ENCODE measurements at places on chromosomes 1 and 21. TPM values are rescaled to one million over a fixed set of nuclear protein-coding genes. Genes with fewer than 3 reads are reported as not detected.

- DNase-seq, result peak; percentile 59
These were observed 15.3 kb upstream of the SKI start for GRCh38 chr1:2212532-2213491.

RNF11 gene
- polyA plus RNA-seq, result 36.9 TPM

OLFM3 gene
- not detected for polyA plus RNA-seq

NBPF6 gene
- polyA plus RNA-seq, result not detected

DNA sequence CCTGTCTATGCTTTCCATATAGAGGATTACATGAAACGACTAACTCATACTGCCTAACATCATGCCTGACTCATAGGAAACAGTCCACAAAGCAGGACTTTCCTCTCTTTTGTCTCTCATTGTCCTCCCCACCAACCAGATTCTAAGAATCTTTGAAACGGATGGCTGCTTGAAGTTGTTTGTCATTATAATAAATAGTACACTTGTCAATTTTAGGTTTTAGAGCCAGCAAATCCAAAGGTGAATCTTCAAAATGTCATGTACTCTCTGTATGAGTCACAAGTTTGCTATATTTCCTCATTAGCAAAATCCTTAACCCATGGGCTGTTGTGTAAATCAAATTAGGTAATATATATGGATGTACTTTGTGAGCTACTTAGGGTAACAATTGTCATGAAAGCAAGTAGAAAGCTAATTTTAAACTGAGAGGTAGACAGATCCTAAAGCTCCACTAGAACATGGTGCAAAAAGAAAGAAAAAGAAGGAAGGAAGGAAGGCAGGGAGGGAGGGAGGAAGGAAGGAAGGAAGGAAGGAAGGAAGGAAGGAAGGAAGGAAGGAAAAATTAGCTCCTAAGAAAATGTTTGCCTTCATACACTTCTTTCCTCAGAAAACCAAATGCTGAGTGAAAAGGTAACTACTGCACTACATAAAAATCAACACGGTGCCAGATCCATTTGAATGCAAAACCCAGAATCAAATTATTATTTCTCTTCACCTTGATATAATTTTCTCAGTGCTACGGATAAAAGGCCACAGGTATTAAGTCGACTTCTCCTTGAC lies 129.5 kb upstream of the PRMT6 start:
- no peak for DNase-seq

GRCh38 chr1:43271186-43272118 lies 1.7 kb downstream of the TMEM125 start:
- no peak for DNase-seq

SPRR2G gene
- not detected for polyA plus RNA-seq

DNA sequence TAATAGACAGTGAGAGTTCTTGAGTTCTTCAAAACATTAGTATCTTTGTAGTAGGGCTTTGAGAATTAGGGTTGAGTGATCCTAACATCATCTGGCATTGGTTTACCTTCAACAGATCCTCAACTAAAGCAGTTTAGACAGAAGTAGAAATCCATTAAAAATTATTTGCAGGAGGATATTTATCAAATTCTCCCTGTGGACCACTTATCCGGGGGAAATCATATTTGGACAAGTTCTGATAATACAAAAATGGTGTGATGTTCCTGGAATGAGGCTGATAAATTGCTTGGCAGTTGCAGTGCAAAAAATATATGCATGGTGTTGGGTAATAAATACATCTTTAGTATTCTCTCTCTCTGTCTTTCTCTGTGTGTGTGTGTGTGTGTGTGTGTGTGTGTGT lies 115.1 kb upstream of the CHODL start:
- DNase-seq, result no peak

GRCh38 chr1:243459059-243459458 lies 203.2 kb downstream of the SDCCAG8 start:
- DNase-seq, result no peak

GRCh38 chr1:54980046-54980527 lies 341 bp upstream of the TMEM61 start:
- DNase-seq, result no peak

DNA sequence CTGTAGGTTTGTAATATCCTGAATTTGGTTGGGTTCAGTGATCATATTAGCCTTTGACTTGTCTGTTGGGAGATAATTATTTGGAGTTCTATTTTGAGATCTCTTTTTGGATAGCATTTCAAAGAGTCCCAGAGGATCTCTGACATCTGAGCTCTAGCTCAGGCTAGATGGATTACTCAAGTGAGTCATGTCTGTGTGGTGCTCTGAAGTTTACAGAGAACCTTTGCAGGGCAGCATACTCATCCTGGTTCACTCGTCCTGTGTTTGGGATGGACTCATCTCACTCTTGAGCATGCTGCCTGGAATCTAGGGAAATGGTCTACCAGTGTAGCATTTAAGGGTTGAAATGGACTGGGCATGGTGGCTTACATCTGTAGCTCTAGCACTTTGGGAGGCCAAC lies 29.4 kb upstream of the BMP8A start:
- no peak for DNase-seq

GRCh38 chr1:161499099-161500039 lies 5.9 kb upstream of the FCGR2A start:
- no peak for DNase-seq

ZFP69 gene
- 0.96 TPM for polyA plus RNA-seq

F5 gene
- polyA plus RNA-seq, result 152 TPM

CFHR3 gene
- polyA plus RNA-seq, result 94.2 TPM

- no peak for DNase-seq
These were observed 7.2 kb downstream of the VANGL1 start for GRCh38 chr1:115648717-115649691.

CSDE1 gene
- 63.7 TPM for polyA plus RNA-seq

GRCh38 chr1:10755970-10756521 lies 40.4 kb downstream of the CASZ1 start:
- no peak for DNase-seq

DNA sequence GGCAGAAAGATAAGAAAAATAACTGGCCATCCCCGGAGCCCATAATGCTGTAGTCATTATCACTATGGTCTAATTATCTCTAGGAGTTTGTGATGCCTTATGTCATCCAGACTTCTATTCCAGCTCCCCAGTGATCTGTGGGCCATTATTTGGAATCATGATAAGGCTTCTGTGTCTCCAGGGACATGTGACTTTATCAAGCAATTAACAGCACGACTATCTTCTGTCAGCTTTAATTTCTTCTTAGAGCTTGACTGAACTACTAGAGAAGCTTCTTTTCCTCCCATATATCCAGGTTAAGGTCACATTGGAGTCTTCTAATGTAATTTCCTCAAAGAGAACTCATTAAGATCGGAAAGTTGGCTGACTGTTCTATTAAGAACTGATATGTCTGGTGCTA lies 100.4 kb downstream of the LHX8 start:
- DNase-seq, result no peak

DNA sequence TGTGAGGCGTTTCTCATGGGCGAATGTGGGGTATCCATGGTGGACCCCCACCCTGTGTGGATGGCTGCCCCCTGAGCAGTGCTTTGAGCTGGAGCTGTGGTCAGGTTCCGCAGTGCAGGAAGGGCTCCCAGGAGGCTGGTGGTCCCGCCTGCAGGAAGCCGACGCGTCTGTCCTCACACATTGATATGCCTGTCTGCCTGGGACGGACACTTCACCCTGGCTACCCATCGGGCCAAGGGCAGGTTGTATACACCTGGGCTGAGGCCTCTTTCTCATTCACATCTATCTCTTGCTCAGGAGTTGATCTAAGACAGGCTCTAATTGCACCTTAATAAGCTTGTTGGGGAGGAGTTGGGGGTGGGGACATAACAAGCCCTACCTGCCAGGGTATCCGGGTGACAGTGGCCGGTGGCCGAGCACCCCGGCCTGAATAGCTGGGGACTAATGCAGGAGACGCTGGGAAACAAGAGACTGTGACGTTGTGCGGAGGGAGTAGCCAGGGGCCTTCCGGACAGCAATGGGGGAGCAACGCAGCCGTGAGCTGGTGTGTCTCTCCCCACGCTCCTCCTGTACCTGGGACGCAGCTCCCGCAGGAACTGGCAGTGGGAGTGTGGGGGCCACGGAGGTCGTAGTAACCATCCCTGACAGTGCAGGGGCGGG lies 21.7 kb downstream of the PDXK start:
- DNase-seq, result no peak

- no peak for DNase-seq
These were observed 33.1 kb upstream of the COG2 start for GRCh38 chr1:230609208-230609607.

DPH2 gene
- polyA plus RNA-seq, result 13.0 TPM

DNA sequence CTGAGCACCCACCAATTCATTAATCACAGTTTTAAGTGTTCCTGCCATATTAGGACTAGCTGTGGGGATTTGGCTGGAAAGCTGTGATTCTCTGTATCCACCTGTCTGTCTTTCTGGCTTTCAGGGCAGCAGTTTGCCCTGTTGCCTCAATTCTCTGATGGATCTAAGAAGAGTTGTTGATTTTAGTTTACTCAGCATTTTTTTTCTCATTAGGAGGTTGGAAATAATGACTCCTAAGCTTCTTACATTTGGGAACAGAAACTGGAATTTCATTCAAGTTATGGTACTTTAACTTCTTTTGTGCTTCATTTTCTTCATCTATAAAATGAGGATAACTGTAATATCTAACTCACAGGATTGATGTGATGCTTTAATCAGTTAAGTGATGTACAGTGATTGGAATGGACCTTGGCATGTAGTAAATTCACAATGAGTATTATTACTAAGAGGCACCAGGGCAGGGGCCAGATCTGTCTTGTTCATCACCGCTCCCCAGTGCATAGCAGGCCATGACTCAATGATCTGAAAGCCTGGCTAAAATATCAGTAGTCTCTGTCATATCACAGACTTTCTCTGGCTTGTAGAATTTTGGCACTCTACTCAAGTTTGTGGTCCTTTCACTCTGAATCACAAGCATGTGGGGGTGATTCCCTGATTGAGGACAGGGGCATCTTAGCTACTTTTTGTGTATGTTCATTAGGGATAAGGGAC lies 51.4 kb upstream of the GREM2 start:
- no peak for DNase-seq

ARHGEF19 gene
- 1.9 TPM for polyA plus RNA-seq

- DNase-seq, result peak; percentile 45
These were observed 573 bp downstream of the PSMG1 start for GRCh38 chr21:39182484-39183271.

TRAF3IP3 gene
- polyA plus RNA-seq, result 0.87 TPM

- no peak for DNase-seq
These were observed 9.2 kb downstream of the SRSF4 start for GRCh38 chr1:29172415-29172939.

- peak; percentile 16 for DNase-seq
These were observed 447.1 kb downstream of the PTPRU start for GRCh38 chr1:29683472-29683871.

PLA2G2F gene
- polyA plus RNA-seq, result not detected

GRCh38 chr1:94254073-94254810 lies 16.9 kb upstream of the ARHGAP29 start:
- DNase-seq, result no peak

CR2 gene
- 0.05 TPM for polyA plus RNA-seq

GJA4 gene
- polyA plus RNA-seq, result 10.3 TPM

GRCh38 chr1:209721323-209721722 lies 16.7 kb downstream of the HSD11B1 start:
- no peak for DNase-seq

FMO2 gene
- polyA plus RNA-seq, result 1.4 TPM

DNA sequence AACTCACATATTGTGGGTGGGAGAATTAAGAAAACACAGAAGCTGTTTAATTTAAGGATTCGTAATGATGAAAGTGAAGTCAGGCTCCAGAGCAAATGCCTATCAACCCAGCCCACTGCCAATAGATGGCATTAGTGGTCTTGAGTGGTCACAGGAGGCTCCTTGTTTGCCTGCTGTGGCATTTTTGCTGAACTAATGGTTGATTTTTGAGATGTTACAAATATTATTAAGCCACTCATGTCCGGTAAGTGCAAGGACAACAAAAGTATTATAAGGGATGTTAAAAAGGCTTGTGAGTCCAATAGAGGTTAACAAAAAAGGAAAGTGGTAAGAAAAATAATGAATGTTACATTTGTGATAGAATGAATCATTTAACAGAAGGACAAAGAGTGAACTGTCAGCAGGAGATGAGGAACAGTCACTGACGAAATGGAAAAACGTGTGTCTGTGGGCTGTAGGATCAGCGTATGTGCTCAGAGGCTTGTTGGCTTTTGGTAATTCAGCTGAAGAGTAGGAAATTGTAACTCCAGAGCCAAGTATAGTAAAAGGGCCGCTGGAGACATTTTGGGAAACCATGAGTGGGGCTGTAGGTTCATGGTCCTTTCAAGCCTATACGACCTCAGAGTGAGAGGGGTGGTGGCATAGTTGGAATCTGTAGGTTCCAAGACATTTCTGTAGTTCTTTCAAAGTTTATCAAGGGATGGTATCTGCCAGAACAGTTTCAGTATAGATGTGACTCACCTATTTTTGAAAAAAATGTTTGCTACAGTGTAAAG lies 11.2 kb downstream of the SFT2D2 start:
- DNase-seq, result no peak

SLAMF6 gene
- polyA plus RNA-seq, result 0.76 TPM
